GM12878 (cell line): ENCODE measurements at places on chromosomes 6 and 20. TPM values are rescaled to one million over a fixed set of nuclear protein-coding genes. Genes with fewer than 3 reads are reported as not detected.

Gene E2F1
- 41.5 and 43.2 TPM in 2 replicates for total RNA-seq

Gene CYP39A1
- total RNA-seq = not detected in 2 replicates

Gene ZNF165
- 2.5 and 2.6 TPM in 2 replicates for total RNA-seq

Gene KIAA0408
- not detected in 2 replicates for total RNA-seq

Gene GPANK1
- 17.1 and 17.9 TPM in 2 replicates for total RNA-seq

Gene LTB
- 46.8 and 50.9 TPM in 2 replicates for total RNA-seq

Gene CRISP2
- total RNA-seq = not detected in 2 replicates

Gene FAM184A
- 0.19 TPM in 1 of 2 replicates, not detected in the other for total RNA-seq

Gene KIF25
- total RNA-seq = not detected in 2 replicates

Gene SEL1L2
- total RNA-seq = not detected in 2 replicates

Gene MUC21
- not detected in 2 replicates for total RNA-seq

Gene SGK1
- total RNA-seq = 3.2 and 4.0 TPM in 2 replicates

Gene CCN5
- total RNA-seq = 0.15 TPM in 1 of 2 replicates, not detected in the other

- H3K27me3 ChIP-seq = no peaks in the 10 kb centered on the region
- H3K4me3 ChIP-seq = peak overlapping the region; percentile 86
- no peak for DNase-seq
- peak overlapping the region; percentile 96 for H3K27ac ChIP-seq
Measured at GRCh38 chr6:116278481-116278829, 1.3 kb downstream of the TSPYL1 start.

GRCh38 chr20:36607586-36608387, 2.2 kb downstream of the RAB5IF start:
- DNase-seq = no peak
- H3K27me3 ChIP-seq = no peaks in the 10 kb centered on the region
- H3K4me1 ChIP-seq = peaks cover 10% of the 10 kb centered on the region; the same call in 1 of the 2 replicates
- H3K27ac ChIP-seq = no peak overlapping the region; the same call in 1 of the 2 replicates
- peak overlapping the region; percentile 98 for H3K4me3 ChIP-seq

DNA sequence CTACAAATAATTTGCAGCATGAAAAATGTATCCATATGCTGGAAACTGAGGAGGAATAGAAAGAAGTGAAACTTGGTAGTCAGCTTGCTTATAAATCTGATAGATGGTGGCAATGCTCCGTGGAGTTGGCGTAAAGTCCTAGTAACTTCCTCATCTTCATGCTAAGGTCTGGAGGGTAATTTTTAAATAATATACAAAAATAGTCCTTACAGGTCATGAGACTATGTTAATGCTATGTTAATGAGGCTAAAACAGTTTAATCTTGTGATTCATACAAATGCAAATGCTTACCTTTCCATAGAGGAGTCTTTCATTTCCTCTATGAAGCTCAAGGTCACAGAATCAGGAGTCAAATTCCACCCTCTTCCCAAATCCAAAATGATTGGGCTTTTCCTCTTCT, 9.4 kb upstream of the CRIP3 start:
- H3K36me3 ChIP-seq = peaks cover 5% of the 10 kb centered on the region; the same call in 1 of the 2 replicates
- no peak for DNase-seq
- no peak overlapping the region for H3K4me3 ChIP-seq
- H3K27ac ChIP-seq = no peak overlapping the region
- H3K4me1 ChIP-seq = peaks cover 26% of the 10 kb centered on the region

- DNase-seq = no peak
- H3K4me1 ChIP-seq = no peaks in the 10 kb centered on the region
- no peaks in the 10 kb centered on the region for H3K27me3 ChIP-seq
- no peak overlapping the region for H3K4me3 ChIP-seq
- no peak overlapping the region for H3K27ac ChIP-seq
- H3K36me3 ChIP-seq = no peaks in the 10 kb centered on the region
Measured at GRCh38 chr6:151101816-151102694, 137.7 kb upstream of the AKAP12 start.

GRCh38 chr6:150149146-150149545, 6.3 kb downstream of the PPP1R14C start:
- H3K27ac ChIP-seq = no peak overlapping the region
- no peaks in the 10 kb centered on the region for H3K36me3 ChIP-seq
- H3K4me3 ChIP-seq = no peak overlapping the region
- H3K4me1 ChIP-seq = peaks cover 3% of the 10 kb centered on the region; the same call in 1 of the 2 replicates
- peaks cover 19% of the 10 kb centered on the region for H3K27me3 ChIP-seq
- no peak for DNase-seq

GRCh38 chr6:29602564-29603361, 17.8 kb downstream of the OR2H2 start:
- no peak overlapping the region for H3K27ac ChIP-seq
- H3K4me1 ChIP-seq = no peaks in the 10 kb centered on the region
- no peak overlapping the region for H3K4me3 ChIP-seq
- no peak for DNase-seq

DNA sequence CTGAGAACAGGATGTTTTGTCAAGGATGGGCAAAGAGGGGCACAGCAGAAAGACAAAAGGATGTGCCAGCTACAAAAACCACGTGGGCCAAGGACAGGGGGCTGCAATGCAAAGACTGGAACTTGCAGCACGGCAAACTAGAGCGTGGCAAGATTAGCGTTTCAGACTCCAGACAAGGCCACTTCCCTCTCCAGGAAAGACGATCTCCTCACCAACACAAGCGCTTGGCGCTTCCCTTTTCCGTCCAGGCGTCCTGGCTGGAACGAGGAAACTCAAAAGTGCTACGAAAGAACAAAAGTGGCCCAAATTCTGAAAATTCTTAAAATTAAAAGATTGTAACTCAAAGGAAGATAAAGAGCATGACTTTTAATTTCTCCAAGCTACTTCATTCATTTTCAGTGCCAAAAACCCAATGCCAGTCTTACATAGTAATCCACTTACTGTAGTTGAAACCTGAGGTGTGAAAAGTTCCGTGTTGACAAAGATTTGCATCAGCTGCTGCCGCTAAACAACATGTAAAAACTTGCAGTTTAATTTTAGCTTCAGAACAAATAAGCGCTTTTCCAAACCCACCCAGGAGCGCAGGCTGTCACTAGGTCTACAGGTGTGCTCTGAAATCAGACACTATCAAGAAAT, 207.1 kb upstream of the RREB1 start:
- H3K27ac ChIP-seq = no peak overlapping the region
- no peak overlapping the region for H3K4me3 ChIP-seq
- DNase-seq = no peak
- no peaks in the 10 kb centered on the region for H3K36me3 ChIP-seq
- H3K27me3 ChIP-seq = no peaks in the 10 kb centered on the region

DNA sequence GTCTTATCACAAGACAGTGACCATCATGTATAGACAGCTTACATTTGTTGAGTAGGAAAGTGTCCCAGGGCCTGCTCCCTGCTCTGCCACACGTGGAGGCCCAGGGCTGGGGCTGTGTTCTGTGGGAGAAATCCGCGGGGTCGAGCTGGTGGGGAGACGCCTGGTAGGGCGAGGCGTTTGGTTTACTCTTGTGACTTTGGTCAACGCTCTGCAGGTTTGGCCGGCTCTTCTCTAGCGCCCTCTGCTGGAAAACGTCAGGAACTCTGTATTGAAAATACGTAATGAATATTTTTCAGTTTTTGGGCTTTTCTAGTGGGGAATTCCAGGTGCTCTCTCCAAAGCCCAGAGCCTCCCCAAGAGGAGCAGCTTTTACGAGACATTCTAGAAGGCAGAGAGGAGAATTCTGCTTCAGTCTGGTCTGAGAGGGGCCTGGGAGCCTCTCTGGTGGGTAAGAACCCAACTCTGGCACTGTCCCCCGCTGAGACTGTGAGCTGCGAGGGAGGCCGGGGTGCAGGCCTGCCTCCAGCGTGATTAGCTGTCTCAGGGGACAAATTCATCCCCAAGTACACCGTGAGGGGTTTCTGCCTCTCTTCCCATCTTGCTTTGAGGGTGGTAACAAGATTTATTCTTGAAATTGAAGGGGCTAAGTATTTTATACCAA, 112.6 kb upstream of the RALGAPA2 start:
- H3K36me3 ChIP-seq = no peaks in the 10 kb centered on the region
- H3K27me3 ChIP-seq = no peaks in the 10 kb centered on the region
- no peaks in the 10 kb centered on the region for H3K4me1 ChIP-seq
- no peak overlapping the region for H3K4me3 ChIP-seq

- no peak overlapping the region for H3K4me3 ChIP-seq
- no peak for DNase-seq
- H3K27ac ChIP-seq = no peak overlapping the region
- H3K27me3 ChIP-seq = no peaks in the 10 kb centered on the region
Measured at GRCh38 chr6:51817832-51818231, 269.6 kb downstream of the PKHD1 start.

DNA sequence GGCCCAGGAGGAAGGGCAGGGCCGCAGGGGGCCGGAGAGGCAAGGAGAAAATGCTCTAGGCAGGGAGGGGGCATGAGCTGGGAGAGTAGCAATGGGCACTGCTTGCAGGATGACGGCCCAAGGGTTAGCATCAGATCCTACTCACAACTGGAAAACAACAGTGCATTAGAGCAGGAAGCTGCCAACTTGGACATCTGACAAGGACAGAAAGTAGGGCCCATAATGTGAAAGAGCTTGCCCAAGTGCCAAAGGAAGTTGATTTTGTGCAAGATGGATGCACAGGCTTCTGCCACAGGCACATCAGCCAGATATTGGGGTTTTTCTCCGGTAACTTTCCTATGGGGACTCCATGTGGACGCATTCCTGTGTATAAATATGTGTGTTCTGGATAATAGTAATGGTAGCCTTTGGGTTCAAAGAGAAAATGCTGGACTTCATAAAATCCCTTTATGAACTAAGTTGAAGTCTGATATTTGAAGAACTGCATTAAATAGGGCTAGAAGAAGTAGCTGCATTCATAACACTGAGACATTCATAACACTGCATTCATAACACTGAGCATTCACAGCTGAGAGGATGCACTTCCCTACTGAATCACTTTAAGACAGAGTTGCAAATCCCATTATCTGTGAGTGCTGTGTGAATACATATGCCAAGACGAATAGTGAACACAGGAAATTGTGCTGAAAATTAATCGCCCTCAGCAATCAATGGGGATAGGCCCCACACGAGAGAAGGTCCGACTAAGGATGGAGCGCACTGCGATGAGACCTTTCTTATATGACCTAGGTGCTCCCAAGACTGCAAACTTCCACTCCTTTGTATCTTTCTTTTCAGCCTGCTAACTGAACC, 235.6 kb upstream of the PRDM1 start:
- H3K27me3 ChIP-seq = no peaks in the 10 kb centered on the region
- no peak for DNase-seq
- H3K4me3 ChIP-seq = no peak overlapping the region

- peak within 1 kb of the TSS; percentile 92 for H3K4me3 ChIP-seq
- peaks cover 11% of the 10 kb centered on the region for H3K4me1 ChIP-seq
- H3K27me3 ChIP-seq = no peaks in the 10 kb centered on the region
Measured at GRCh38 chr6:53348371-53349208, at the start of gene ELOVL5. Gene ELOVL5 (minus strand): TSS chr6:53348950. CDS start chr6:53295699, 53,251 bp downstream.

GRCh38 chr6:46510651-46511050, 19.4 kb upstream of the RCAN2 start:
- H3K36me3 ChIP-seq = no peaks in the 10 kb centered on the region
- no peaks in the 10 kb centered on the region for H3K27me3 ChIP-seq
- DNase-seq = no peak
- no peak overlapping the region for H3K27ac ChIP-seq

- peaks cover 4% of the 10 kb centered on the region; the same call in 1 of the 2 replicates for H3K27me3 ChIP-seq
- no peak for DNase-seq
- no peaks in the 10 kb centered on the region for H3K4me1 ChIP-seq
- H3K36me3 ChIP-seq = no peaks in the 10 kb centered on the region
- H3K27ac ChIP-seq = no peak overlapping the region
- H3K4me3 ChIP-seq = no peak overlapping the region
Measured at GRCh38 chr20:46286382-46286781, 21.9 kb downstream of the CDH22 start.

DNA sequence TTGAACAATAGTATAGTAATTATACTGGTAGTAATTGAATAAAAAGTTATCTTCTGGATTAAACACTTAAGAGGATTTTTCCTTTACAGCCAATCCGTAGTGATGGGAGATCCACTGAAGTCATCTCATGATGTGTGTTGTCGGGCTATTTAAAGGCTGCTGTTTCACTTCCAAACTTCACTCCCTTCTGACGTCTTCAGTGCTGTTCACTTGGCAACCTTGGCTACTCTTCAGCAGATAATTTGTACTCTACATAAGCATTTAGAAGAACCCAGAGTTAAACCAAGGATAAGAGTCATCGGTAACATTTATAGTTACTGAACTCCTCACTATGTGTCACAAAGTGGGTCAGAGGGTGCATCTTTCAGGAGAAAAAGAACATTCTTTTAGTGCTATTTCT, 179.1 kb upstream of the EYA4 start:
- H3K27ac ChIP-seq = no peak overlapping the region
- no peaks in the 10 kb centered on the region for H3K36me3 ChIP-seq
- H3K27me3 ChIP-seq = no peaks in the 10 kb centered on the region
- H3K4me3 ChIP-seq = no peak overlapping the region
- no peak for DNase-seq
- no peaks in the 10 kb centered on the region for H3K4me1 ChIP-seq

DNA sequence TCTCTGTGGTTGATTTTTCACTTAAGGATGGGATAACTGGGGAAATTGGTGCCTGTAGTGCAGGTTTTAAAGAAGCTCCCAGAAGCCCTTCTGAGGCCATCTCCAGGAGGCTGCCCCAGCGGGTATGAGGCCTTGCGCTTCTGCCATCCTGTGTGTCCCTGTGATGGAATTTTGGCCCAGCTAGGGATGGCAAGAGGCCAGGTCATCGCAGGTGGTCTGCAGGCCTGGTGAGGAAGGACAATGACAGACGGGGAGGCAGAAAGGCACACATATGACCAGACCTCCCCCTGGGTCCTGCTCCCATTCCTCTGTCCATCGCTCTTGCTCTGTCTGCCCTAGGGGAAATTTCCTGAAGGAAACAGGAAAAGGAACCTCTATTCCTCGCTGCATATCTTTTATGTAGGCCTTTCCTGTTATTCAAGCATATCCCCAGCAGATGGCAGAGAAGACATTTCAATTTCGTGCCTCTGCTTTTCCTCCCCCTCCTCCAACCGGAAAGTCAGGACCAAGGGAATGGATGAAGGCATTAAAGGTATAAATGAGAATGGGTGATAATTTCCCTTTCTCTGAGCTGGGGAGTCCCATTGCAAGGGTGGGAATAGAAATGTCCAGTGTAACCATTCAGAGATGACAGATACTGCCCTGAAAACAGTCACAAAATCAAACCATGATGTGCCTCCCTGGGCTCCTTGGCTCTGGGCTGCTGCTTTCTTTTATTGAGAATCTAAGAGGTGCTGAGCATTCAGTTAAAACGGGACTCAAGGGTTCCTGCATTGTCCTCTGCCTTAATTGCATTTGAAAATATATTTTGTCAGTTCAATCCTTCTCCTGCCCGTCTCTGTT, 17.6 kb upstream of the HLA-F start:
- peaks cover 11% of the 10 kb centered on the region; the same call in 1 of the 2 replicates for H3K4me1 ChIP-seq
- no peaks in the 10 kb centered on the region for H3K36me3 ChIP-seq
- H3K27ac ChIP-seq = no peak overlapping the region
- no peak for DNase-seq
- H3K27me3 ChIP-seq = no peaks in the 10 kb centered on the region

GRCh38 chr20:58938078-58938477, 43.0 kb upstream of the NELFCD start:
- H3K36me3 ChIP-seq = no peaks in the 10 kb centered on the region
- no peaks in the 10 kb centered on the region for H3K27me3 ChIP-seq
- H3K4me3 ChIP-seq = peak overlapping the region; percentile 7; the same call in 1 of the 2 replicates

GRCh38 chr6:47047479-47048407, 5.6 kb upstream of the ADGRF1 start:
- H3K4me3 ChIP-seq = no peak overlapping the region
- H3K36me3 ChIP-seq = no peaks in the 10 kb centered on the region
- H3K27ac ChIP-seq = no peak overlapping the region
- peaks cover 3% of the 10 kb centered on the region; the same call in 1 of the 2 replicates for H3K27me3 ChIP-seq

- peaks cover 8% of the 10 kb centered on the region for H3K36me3 ChIP-seq
- H3K27ac ChIP-seq = no peak overlapping the region
- no peak overlapping the region for H3K4me3 ChIP-seq
- no peak for DNase-seq
- no peaks in the 10 kb centered on the region for H3K4me1 ChIP-seq
Measured at GRCh38 chr6:31952140-31952805, 6.4 kb downstream of the CFB start.

GRCh38 chr6:14129575-14129974, 12.0 kb downstream of the CD83 start:
- H3K27me3 ChIP-seq = no peaks in the 10 kb centered on the region
- no peak for DNase-seq
- no peak overlapping the region for H3K27ac ChIP-seq
- H3K4me1 ChIP-seq = peaks cover 6% of the 10 kb centered on the region
